ENCODE measurements at places on chromosomes 12 and 14.

DNA sequence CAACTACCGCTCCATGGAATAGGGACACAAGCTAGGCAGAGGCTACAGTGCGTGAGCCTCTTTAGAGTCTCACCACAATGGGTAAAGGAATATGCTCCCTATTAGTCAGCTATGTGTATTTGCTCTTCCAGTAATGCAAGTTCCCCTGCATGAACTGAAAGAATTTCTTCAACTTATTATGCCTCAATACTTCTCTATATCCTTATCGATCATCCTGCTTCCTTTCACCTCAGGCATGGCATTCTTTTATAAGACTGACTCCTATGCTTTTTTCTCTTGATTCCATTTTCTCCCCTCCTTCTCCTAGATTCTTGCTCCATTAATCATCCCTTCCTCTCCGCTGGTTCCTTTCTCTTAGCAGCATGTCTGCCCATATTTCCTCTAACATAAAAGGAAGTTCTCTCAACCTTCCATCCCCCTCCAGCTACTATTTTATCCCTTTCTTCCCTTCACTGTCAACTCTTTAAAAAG is 94.5 kb upstream of the CPM start:
- DNase-seq: no peak

DNA sequence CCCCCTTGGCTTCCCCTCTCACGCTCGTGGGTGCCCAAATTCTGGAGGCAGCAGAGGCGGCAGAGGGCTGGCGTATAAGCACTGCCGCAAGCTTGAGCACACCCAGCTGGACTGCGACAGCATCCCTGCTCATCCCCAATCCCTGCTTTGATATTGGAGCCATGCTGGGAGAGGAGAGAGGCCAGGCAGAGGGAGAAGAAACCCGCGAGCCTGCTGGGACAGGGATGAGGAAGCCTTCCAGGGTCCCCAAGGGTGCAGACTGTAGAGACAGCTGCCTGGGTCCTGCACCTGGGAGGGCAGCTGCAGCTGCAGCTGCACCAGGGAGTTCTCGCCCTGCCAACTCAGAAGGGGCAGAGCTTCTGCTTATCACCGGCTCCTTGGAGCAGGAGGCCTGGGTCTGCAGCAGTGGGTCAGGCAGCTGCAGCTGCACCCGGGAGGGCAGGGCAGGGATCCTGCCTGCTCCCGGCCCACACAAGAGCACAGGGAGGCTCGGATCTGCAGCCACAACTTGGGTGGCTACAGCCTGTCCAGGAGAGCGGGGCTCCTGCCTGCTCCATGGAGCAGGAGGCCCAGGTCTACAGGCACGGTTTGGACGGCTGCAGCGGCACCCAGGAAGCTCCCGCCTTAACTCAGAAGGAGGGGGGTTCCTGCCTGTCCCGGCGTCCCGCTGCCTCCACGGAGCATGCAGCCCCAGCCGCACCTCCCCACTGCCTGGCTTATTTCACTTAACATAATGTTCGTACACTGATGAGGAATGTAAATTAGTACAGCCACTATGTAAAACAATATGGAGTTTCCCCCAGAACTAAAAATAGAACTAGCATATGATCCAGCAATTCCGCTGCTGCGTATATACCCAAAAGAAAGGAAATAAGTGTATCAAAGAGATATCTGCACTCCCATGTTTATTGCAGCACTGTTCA is 60.4 kb upstream of the SGPP1 start:
- DNase-seq: no peak

DNA sequence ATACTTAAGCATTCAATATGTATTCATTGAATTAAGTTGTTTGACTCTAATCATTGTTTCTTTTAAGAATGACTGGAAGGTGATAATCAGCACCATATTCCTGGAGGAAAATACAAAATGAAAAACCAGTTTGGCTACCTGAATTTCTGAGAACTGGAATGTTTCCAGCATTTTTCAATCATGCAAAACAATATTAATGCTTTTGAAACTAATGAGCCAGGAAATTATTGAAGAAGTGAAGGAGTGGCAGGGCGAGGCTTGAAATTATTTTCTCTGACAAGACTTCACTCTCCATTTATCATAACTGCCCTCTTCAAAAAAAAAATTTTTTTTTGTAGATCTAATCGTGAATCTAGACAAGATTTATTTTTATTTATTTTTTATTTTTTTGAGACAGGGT is 19.0 kb downstream of the TMEM19 start:
- DNase-seq: no peak

DNA sequence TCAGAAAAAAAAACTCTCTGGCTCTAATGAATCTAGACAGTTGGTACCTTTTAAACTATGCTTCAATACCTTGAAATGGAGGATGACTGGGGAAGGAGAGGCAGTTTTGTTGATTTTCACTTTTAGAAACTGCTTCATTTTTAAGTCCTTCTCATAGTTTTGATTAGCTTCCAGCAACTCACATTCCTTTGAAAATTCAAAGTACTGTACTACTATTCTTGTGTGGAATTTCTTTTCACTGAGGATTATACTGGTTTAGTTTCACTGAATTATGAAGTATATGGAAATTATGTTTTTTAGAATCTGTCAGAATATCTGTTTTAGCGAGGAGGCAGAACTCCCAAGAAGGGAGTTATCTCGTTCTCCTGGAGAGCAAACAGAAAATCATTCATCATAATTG is 116.3 kb downstream of the TGFB3 start:
- no peak for DNase-seq

- DNase-seq: no peak
Measured at GRCh38 chr14:41860586-41860985, 253.9 kb downstream of the LRFN5 start.

DNA sequence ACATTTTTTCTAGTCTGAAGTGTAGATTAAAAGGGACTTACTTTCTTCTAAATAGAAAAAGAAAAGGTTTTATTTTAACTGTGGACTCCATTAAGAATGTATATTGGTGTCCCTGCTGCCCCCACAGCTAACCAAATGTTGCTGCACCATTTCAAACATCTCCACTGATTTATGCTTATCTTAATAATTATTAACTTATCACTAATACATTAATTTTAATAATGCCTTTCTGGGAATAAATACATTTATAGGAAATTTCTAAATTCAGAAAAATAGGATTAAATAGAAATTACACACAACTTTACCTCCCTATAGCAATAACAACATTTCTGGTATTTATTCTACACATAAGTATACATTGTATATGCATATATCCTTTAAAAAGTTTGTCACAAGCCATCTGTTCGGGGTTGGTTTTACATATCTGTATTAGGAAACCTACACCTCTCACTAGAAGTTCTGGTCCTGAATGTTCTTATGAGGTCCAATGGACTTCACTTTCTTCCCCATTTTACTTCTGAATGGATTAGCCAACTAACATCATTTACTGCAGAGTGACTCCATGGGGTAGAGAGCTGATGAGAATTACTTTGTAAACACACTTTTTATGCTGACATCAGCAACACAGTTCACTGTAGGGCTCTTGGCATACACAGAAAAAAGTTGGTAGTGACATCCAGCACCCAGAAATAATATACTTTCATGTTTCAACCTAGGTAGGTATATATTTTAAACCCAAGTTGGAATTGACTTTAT is 9.4 kb upstream of the SELPLG start:
- no peak for DNase-seq

DNA sequence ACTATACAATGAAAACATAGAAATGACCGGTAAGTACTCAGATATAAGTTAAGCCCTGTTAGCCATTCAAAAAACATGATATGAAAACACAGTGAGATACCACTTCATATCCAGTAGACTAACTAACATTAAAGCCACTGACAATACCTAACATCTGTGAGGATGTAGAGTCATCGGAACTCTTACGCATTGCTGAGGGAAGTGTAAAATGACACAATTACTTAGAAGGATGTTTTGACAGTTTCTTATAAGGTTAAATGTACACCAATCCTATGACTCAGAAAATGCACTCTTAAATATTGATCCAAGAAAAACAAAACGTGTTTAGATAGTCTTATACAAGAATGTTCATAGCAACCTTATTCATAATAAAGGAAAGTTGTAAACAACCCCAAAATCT is 782.9 kb downstream of the BCL11B start:
- DNase-seq: no peak

- no peak for DNase-seq
Measured at GRCh38 chr12:123092866-123093265, 58.0 kb downstream of the PITPNM2 start.

DNA sequence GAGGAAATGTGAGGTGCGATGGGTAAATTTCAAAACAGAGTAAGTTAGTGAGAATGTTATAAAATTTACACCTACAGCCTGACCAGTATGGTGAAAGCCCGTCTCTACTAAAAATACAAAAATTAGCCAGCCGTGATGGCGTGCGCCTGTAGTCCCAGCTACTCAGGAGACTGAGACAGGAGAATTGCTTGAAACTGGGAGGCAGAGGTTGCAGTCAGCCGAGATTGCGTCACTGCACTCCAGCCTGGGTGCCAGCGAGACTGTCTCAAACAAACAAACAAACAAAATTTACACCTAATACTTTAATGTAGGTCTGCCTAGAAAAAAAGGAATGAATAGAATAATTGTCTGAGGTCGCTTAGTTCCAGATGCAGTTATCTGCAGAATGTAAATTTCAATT is 37.6 kb downstream of the SLC2A14 start:
- DNase-seq: no peak

DNA sequence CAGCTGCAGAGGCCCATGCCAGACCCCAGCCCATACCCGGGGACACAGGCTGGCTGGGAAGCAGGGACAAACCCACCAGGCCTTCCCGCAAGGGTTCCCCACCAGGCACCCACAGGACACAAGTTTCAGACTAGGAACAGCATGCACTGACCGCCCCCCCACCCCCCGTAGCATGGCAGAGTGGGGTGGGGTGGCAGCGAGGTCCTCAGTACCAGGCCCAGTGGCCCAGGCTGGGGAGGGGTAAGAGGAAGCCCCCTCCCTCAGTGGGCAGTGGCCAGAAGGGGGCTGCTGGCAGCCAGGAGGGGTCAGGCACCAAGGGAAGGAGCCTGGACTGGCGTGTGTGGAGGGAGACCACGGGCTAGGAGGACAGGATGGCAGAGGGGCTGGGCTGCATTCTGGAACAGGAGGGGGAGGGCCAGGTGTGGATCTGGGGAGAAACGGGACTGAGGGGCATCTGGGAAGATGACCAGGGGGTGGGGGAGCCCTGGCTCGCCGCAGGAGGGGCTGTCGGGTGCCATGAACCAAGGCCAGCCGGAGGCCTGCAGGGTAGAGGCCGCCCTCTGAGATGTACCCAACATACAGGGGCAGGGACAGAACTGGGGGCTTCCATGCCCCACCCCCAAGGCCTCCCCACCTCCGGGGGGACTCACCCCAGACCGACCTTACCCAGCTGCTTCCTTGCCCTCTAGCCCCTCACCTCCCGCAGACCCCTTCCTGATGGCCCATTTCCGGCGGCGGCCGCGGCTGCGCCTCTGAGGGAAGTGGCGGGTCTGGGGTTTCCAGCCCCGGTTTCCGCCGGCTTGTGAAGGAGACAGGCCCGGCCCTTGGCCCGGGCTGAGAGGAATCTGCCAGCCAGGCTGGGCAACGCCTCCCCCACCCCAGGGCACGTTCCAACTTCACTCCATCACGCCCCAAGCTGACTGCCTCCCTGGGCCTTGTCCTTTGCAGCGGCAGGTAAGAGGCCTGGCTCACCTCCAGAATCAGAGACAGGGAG is 5.6 kb upstream of the JAG2 start:
- no peak for DNase-seq

GRCh38 chr12:131113568-131114270 is 160.0 kb downstream of the ADGRD1 start:
- DNase-seq: no peak

DNA sequence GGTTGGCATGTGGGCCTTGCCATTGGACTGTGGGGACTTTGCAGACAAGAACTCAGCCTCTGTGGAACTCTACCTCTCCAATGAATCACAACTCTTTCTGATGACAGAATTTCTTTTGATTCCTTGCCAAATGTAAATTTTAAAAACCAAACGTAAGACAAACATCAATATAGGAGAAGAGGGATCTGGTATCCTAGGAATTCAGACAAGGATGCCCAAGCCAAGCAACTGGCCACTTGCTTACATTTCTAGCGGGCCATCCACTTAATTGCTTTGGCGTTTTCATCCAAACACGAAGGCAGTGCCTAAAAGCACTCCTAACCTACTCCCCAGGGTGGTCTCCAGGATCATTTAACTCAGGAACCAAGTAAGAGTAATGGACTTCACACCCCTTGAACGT is 23.4 kb upstream of the RAB35 start:
- DNase-seq: no peak

- DNase-seq: peak; percentile 30
Measured at GRCh38 chr12:56839915-56840325, 76.8 kb downstream of the HSD17B6 start.

GRCh38 chr12:81216739-81217138 is 138.9 kb downstream of the ACSS3 start:
- DNase-seq: no peak

- no peak for DNase-seq
Measured at GRCh38 chr12:108814462-108815211, 42.7 kb downstream of the SSH1 start.

GRCh38 chr12:54273981-54274380 is 5.9 kb downstream of the CBX5 start:
- DNase-seq: no peak

GRCh38 chr14:67395876-67396189 is 16.1 kb downstream of the PLEK2 start:
- DNase-seq: no peak

DNA sequence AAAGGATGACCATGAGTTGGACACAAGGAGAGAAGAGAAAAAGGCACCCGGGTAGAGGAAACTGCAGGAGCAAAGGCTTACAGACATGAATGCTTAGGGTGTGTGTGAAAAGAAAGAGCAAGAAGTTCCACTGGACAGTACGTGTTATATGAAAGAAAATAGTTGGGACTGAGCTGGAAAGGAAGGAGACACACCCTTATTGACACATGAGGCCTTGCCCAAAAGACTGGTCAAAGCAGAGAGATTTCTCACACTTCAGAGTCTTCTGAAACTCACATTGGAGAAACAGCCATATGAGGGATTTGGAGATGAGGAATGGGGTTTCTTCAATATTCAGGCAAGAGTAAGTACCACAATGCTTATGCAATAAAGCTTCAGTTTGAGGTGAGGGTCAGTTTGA is 56.0 kb downstream of the TTC9 start:
- DNase-seq: no peak

GRCh38 chr12:65093606-65094005 is 27.5 kb downstream of the WIF1 start:
- no peak for DNase-seq

- no peak for DNase-seq
Measured at GRCh38 chr12:49223590-49224369, 34.9 kb upstream of the TUBA1A start.

- no peak for DNase-seq
Measured at GRCh38 chr14:80781972-80782367, 159.6 kb downstream of the CEP128 start.

DNA sequence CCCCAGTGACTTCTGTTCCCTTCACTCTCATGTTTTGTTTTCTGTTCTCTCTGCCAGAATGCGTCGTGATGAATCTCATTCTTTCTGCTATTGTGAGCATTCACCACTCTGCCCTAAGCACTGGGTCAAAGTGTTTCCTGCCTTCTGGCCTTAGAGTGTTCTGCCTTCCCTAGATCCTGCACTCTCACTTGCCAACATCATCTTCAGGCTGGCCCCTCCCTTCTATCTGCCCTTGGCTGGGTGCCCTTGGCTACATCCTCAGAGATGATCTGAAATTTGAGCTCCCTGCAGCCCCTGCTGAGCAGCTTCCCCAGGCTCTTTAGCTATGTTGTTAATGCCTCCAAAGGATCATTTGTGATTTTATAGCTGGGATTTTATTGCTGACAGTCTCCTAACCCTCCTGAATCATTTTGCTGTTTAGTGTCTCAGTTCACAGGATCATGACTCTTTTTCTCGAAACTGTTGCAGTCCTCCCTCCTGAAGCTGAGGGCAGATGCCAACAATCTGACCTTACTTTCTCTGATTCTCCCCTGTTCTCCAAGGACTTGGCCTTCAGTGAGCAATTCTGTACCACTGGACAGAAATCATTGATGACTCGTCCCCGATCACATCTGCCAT is 4.5 kb downstream of the DHRS2 start:
- no peak for DNase-seq

Measured in iPS DF 19.7 (cell line).